Neural crest cell (in vitro differentiated cells): ENCODE measurements at places on chromosomes 16 and 17. TPM values are rescaled to one million over a fixed set of nuclear protein-coding genes. Genes with fewer than 3 reads are reported as not detected.

GRCh38 chr16:77943801-77944200, 78.5 kb upstream of the CLEC3A start:
- no peak for DNase-seq

GRCh38 chr17:16879686-16880085, 92.2 kb downstream of the TNFRSF13B start:
- no peak for DNase-seq

OTOA gene
- 0.21 and 0.34 TPM in 2 replicates for total RNA-seq

DNA sequence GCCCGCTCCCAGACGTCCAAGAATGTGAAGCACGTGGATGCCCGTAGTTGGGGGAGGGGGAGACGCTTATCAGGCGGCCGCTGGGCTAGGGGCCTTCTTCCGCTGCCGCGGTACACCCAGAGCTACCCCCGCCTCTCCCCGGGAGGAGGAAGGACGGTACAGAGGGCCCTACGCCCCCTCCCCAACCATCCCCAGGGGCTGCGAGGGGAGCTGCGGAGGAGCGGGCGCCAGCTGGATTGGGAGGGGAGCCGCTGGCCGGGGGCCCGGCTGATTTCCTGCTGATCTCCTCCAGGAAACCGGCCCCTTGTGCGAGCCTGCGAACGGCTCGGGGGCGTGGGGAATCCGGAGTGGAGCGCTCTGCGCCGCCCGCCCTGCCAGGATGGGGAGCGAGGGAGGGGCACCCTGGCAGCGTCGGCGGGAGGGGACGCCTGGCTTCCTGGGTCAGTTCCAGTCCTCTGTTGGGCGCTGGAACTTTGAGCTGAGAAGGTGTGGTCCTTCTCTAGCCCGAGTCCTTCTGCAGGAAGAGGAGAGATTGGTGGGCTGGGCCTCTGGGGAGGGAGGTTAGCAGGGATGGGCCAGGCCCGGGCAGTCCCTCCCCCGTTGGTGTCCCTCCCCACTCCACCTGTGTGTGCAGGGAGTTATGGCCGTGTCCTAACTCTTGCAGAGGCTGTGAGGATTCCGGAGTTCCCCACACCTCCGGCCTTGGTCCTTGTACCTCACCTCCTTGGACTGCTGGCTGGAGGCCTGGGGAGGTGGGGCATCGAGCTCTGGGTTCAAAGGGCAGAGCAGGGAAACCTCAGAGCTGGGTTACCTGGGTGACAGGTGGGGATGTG, 19.2 kb downstream of the GJD3 start:
- DNase-seq = no peak

- DNase-seq = no peak
Measured at GRCh38 chr17:42378959-42379594, 9.2 kb downstream of the STAT3 start.

DNA sequence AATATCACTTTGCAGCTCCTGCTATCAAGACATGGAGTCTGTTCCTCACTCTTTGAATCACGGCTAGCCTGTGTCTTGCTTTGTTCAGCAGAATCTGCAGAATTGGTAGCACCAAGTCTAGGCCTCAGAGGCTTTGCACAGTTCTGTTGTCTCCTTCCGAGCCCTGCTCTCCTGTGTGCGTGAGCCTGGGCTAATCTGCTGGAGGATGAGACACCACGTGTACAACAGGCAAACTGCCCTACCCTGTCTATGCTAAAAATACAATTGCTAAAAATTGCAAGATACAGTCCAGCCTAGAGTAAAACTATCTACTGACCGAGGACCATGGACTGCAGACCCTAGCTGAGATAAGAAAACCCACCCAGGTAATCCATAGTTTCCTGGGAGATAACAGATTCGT, 484.7 kb downstream of the NPIPA7 start:
- DNase-seq = no peak

DNA sequence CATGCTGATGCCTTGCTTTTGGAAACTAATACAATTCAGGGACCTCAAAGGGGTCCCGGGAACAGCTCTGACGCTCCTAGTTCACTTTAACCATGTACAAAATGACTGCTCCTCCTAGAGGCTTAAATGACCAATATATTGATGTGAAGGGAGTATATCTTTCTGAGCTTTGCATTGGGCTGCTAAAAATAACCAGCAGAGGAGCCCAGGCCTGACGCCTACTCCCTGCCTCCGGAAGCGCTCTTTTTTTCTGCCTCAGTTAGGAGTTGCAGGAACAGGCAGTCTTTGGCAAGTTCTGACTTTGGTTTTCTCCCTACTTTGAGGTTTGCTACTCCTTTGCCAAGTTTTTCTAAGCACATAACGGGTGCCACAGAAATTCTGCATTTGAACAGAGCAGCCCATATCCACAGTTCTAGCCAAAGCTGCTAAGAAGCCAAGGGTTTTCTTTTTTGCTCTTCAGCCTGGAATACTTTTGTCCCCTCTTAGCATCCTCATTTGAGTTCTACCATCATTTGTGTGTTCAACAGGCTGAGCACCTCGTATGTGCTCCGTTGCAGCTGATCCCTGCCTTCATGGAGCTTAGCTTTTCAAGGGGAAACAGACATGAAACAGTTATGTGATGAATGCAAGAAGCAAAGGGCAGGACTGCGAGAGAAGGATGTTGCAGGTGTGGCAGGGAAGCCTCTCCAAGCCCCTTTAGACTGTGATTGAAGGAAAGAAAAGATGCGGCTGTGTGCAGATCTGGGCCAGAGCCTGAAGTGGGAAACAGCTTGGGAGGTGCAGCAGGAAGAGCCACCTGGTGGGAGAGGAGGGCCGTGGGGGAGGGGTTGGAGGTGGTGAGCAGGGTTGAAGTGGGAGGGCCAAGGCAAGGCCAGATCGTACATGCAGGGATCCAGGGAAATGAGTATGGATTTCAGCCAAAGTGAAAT, 2.8 kb upstream of the NAGPA start:
- DNase-seq = no peak

GRCh38 chr16:78100112-78100467, 636 bp downstream of the WWOX start:
- DNase-seq = no peak

- no peak for DNase-seq
Measured at GRCh38 chr17:17567631-17568030, 23.9 kb downstream of the PEMT start.

DNA sequence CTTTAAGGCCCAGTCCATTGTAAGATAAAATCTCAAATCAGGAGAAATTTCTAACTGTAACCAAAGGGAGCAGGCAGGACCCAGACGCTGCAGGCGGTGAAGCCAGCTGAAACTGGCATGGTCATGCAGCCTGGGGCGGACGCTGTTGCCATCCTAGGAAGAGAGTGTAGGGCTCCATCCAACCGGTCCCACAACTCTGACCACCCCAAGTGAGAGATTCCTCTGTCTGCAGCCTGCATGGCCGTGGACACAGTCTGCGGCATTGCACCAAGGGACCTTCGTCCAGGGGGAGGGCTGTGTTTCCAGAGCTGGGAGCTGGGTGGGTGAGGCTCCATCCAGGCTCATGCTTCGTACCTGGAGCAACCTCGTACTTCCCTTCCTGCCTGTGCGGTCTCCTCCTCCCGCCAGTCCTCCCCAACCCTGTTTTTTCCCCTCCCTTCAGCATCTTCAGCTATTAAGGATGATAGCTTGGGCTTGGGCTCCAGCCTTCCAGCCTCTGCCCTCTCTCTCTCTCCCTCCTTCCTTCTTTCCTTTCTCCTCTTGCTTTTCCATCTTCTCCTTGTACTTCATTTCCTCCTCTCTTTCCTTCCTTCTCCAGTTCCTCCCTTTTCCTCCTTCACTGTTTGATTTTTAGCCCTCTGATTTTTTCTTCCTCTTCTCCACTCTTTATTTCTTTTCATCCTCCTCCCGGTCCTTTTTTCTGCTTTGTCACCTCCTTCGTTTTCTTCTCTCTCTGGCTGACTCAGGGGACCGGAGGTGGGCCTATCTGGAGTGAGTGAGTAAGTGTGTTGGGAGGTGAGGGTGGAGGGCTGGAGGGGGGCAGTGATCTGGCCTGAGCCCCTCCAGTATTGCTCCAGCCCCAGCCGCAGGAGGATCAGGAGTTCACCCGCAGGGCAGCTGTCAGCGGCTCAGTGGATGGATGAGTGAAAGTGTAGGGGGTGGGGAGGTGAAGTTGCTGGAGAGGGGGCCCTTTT, 17.0 kb upstream of the LHX1 start:
- no peak for DNase-seq

PDILT gene
- not detected in 2 replicates for total RNA-seq

SNAI3 gene
- not detected in 2 replicates for total RNA-seq

DNA sequence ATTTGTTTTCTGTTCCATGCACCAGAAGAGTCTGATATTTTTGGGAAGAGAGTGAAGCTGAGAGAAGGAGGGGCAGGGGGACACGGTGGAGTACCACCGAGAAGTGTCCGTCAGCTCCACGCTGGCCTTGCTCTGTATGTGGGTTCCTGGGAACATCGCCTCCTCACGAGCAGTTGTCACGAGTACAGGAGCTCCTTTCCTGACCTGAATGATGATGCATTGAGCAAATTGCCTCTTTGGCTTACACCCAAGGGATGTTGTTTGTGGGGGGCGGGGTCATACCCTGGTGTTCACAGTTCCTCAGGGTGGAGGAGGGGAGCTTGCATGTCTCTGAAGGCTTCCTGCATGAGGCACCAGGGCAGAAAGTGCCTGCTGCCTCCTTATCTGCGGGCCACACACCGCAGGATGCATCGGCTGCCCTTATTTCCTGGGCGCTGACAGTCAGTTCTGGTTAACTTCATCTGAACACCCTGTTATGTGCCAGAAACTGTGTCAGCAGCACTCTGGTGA, 36.2 kb downstream of the RGS9 start:
- no peak for DNase-seq

GRCh38 chr16:78438632-78439031, 339.2 kb downstream of the WWOX start:
- DNase-seq = no peak

DNA sequence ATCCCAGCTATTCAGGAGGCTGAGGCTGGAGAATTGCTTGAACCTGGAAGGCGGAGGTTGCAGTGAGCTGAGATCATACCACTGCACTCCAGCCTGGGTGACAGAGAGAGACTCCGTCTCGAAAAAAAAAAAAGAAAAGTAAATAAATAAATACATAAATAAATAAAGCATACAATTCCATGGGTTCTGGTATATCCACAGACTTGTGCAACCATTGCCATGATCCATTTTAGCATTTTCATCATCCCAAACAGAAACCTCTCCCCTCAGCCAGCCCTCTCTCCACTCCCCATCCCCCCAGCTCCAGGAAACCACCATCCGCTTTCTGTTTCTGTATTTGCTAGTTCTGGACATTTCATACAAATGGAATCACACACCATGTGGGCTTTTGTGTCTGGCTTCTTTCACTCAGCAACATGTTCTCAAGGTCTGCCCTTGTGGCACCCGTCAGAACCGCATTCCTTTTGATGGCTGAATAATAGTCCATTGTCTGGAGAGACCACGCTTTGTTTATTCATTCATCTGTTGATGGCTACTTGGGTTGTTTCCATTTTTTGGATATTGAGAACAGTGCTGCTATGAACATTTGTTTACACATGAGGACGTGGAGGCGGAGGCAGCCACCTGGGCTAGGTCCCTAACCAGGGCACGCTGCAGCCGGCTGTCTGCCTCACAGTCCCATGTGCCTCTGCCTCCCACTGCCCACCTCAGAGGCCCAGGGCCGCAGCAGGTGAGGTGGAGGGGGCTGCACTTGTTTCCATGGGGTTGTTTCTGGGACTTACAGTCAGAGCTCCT, 76.2 kb downstream of the NT5M start:
- DNase-seq = no peak

GRCh38 chr17:50218071-50218759, 16.8 kb upstream of the COL1A1 start:
- DNase-seq = no peak

ERAL1 gene
- 63.0 and 64.4 TPM in 2 replicates for total RNA-seq

- no peak for DNase-seq
Measured at GRCh38 chr16:30829130-30830071, 42.4 kb upstream of the ZNF629 start.

- no peak for DNase-seq
Measured at GRCh38 chr16:3797473-3797872, 80.1 kb upstream of the TRAP1 start.

DNA sequence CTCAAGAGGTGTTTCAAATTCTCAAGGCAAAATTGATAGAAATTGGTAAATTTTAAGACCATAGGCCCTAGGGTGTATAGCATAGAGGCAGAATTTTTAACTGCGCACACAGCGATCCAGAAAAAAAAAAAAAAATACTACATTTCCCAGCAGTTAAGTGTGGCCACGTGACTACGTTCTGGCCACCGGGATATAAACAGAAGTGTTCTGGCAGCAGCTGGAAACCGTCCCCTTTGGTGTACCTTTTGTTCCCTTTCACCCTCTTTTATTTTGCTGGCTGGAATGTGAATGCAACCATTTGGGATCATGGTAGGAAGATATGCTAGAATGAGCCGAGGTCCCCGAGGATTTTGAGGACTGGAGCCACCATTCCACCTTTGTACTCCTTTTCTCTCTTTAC, 52.7 kb upstream of the AKAP1 start:
- DNase-seq = no peak

GRCh38 chr17:66737524-66737923, 97.4 kb upstream of the CACNG5 start:
- peak; percentile 37 for DNase-seq

GRCh38 chr16:31214708-31215286, 878 bp downstream of the TRIM72 start:
- DNase-seq = no peak

WFDC1 gene
- 0.14 and 0.30 TPM in 2 replicates for total RNA-seq

KREMEN2 gene
- 1.0 TPM in 2 replicates for total RNA-seq

DNA sequence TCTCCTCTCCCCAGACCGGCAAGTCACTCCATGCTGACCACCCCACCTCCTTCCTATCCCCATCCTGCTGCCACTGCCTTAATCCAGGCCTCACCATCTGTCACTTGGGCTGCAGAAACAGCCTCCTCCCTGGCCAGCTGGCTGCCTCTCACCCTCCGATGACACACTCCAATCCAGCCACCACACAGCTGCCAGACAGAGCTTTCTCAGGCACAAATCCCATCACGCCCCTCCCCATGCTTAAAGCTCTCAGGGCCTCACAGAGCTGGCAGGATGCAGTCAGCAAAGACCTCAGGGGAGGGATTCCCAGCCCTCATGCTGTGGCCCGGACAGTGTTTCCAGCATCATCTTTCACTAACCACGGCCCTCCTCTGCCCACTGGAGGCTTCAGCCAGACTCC, 13.7 kb downstream of the CAMKK1 start:
- no peak for DNase-seq

GRCh38 chr16:25838724-25839186, 147.0 kb downstream of the HS3ST4 start:
- DNase-seq = peak; percentile 31

- no peak for DNase-seq
Measured at GRCh38 chr16:30394592-30395154, 547 bp upstream of the ZNF48 start.

- DNase-seq = no peak
Measured at GRCh38 chr17:34711646-34712045, 132.3 kb downstream of the TMEM132E start.

POLG2 gene
- 27.6 and 28.6 TPM in 2 replicates for total RNA-seq

DNA sequence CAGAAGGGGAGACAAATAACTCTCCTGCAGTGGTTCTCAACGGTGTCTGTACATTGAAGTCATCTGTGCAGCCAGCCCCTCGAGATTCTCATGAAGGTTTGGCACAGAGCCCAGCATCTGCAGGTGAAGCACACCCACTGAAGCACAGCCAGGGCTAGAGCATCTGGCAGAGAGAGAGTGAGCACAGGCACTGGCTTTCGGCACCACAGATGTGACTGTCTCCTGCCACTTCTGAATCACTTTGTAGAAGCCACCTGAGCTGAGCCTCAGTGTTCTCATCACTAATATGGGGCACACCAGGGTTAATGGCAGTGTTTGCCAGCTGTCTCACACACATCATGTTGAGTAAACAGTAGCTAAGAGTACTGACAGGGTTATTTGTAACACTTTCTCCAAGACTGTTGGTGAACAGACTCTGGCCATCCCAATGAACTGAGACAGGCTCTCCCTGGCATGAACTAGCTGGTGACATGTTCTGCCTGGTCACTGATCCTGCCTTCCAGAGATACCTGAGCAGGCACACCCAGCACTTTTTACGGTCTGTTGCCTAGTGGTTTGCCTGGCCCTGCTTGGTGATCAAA, 10.9 kb downstream of the HSPB9 start:
- DNase-seq = no peak
